ENCODE measurements at places on chromosomes 2 and 18.

- no peak for DNase-seq
Observed at GRCh38 chr2:10935953-10936942, 24.5 kb downstream of the KCNF1 start.

DNA sequence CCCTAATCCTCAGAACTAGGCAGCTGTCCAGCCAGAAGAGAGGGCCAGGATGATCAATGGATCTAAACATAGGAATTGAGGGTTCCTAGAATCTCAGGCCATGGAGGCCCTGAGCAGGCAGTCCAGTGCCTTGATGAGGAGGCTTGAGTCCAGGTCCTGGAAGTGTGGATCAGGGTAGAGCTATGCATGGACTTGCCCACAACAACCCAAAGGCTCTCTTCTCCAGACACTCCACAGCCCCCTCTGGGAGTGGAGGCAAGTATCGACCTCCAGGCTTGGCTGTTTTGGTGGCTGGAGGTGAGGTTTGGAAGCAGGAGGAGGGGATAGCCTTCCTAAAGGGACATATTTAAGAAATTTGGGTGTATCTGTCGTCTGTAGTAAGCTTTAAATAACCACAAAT, 45.7 kb downstream of the NAPG start:
- DNase-seq, result no peak

DNA sequence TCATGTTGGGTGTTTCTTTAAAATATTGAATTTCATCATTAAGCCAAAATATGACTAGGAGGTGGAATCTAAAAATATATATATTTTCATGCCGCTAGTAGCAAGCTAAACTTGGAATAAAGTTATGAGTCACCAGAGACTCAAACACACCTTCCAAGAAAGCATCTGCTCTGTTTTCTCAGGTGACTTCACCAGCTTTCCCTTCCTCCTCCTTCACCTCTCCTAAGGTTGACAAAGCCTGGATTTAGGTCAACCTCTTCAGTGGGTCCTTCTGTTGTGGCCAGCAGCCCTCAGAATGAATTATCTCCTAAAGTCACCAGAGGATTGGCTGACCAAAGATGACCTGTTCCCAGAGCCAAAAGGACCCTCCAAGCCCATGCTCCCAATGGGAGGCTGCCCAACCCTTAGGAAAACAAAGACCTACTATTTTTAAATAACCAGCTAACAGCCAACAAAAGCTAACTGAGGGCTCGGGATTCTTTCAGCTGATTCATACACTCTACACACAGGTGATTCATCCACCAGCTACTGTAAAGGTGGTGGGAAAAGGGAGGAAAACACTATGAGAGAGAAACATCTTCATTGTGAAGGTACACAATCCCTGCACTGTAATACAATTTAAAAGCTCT, 113.9 kb downstream of the MYO5B start:
- DNase-seq, result no peak

GRCh38 chr2:120443946-120444345, 98.0 kb downstream of the INHBB start:
- no peak for DNase-seq

DNA sequence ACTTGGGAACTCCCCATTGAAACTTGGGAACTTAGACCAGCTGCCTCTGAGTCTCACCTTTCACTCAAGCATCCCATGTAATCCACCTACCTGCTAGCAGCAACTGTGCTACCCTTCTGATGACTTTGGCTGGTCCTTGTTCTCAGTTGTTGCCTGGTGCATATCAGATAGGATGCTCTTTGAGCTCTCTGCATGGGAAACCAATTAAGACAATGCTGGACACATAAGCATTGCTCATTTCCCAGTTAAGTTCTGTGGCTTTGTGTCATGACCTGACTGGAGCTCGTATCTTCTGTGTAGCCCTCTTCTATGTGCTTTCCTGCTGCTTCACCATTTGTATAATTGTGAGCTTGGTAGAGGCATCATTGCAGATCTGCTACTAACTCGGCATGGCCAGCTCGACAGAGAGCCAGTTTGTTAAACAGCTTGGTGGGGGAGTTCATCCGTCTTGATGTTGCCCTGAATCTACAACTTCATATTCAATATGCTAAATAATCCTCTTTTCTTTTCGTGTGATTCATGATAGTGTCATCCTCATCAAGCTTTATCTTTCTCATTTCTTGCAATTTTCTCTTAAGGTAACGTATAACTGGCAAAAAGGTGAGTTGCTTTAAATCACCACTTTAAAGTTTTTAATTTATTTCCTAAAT, 447.5 kb upstream of the SLC14A2 start:
- DNase-seq, result no peak

- DNase-seq, result peak; percentile 61
Observed at GRCh38 chr18:13216092-13216582, 2.4 kb upstream of the LDLRAD4 start.

DNA sequence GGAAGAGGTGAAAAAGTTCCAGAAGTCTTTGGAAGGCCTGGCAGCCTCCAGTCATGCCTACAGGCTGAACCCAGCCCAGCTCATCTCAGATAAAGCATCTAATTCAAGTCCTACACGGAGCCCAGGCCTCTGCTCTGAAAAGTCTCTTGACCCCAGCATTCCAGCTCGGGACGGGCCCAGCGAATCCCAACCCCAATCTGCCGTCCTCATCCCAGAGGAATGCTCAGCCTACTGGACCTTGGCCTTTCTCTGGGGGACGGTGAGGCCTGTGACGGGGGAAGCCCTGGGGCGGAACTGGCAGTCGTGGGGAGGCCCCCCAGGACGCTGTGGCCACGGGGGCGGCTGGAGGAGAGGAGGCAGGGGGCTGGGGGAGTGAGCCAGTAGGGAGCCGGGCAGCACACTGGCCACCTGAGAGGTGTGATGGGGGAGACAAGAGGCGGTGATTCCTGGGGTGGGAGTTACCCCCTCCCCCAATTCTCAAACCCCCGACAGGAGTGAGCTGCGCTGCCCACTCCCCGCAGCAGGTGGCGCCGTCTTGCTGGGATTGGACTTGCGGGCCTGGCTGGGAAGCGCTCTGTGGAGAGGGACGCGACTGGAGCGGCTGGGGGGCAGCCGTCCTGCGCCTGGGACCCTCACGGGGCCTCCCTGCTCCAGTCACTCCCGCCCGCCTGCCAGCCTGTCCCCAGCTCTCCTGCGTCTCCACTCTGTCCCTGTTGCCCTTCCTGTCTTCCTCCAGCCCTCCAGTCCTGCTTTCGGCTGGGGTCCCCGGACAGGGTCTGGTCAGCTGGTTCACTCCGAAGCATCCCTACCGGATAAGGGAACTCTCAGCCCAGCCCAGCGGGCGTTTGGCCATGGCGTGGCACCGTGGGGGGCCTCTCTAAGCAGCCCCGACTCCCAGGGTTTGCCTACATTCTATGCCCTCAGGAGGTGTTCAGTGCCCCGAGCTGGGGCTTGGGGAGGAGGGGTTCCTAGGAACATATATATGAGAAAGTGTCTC, 182.6 kb upstream of the HAAO start:
- peak; percentile 24 for DNase-seq

DNA sequence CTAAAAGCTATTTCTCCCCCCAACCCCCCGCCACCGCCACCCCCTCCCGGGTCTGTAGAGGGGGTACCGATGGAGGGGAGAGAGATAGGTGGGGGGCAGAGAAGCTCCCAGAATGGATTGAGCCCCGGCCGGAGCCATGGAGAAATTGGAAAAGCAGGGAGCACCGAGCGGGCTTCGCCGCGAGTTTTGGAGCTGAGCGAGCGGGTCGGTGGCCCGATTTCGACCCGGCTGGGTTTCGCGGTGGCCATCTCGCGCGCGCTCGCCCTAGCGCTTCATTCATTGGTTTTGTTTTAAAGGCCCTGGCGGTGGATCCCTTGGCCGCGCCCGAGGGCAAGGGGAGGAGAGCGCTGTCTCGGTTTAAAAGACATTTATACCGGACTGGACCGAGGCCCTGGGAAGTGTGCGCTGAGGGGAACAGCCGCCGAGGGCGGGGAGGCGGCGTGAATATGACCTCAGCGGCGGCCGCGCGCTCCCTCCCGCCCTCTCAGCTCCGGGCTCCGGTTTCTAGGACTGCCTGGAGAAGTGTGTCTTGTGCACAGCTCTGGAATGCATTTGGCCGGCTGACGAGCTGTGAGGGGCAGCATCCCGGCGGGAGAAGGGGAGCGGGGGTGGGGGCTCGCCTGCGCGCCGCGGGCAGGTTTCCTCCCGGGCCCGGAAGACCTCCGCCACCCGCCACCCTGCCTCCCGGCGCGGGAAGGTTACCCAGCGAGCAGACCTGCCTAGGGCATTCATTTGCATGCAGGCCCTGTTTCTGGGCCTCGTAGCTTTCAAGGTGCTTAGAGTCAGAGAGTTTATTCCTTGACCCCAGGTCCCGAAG, 1.7 kb upstream of the SMAD7 start:
- no peak for DNase-seq

- no peak for DNase-seq
Observed at GRCh38 chr18:61662726-61663125, 230.1 kb downstream of the RNF152 start.

- no peak for DNase-seq
Observed at GRCh38 chr2:86480105-86480504, 38.9 kb downstream of the KDM3A start.

- no peak for DNase-seq
Observed at GRCh38 chr18:24560511-24560981, 100.1 kb downstream of the HRH4 start.

DNA sequence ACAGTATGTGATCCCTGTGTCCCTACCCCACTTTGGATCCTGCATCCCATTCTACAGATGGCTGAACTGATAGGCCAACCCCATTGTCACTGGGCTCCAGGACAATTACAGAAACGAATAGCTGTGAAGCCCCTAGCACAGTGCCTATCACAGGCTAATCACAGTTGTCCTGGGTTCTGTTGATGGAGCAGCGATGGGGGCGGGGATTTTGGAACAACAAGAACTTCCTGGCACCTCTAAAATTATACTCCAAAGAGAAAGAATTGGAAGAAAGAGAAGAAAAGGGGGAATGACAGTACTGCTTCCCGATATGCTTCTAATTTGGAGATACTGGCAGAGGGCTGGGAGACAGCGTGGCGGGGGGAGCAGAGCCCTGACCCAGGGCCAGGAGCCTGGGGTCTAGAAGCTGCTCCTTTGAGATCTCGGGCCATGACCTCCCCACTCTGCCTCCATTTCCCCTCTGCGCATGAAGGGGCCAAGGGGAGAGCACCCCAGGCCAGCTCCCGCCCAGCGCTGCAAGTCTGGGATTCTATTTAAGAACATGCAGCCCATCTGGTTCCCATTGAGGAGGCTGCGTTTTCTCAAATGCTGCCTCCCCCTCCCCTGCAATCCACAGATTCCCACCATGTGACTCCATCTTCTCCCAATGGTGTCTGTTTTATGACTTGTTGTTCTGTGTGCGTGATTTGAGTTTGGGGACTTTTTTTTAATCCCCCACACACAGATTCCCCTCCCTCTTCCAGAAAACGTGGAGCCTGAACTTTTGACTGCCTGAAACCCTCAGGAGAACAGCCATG, 202.7 kb downstream of the CYP26B1 start:
- DNase-seq, result no peak

- no peak for DNase-seq
Observed at GRCh38 chr2:173339807-173340206, 14.9 kb upstream of the CDCA7 start.

GRCh38 chr2:137947728-137948336, 16.4 kb upstream of the HNMT start:
- DNase-seq, result no peak

GRCh38 chr18:949724-950631, 45.3 kb downstream of the ADCYAP1 start:
- DNase-seq, result no peak

- DNase-seq, result no peak
Observed at GRCh38 chr18:27735117-27735516, 441.8 kb downstream of the CDH2 start.

- no peak for DNase-seq
Observed at GRCh38 chr18:10296491-10296890, 157.9 kb upstream of the APCDD1 start.

- DNase-seq, result no peak
Observed at GRCh38 chr2:164692114-164692513, 70.8 kb upstream of the GRB14 start.

- no peak for DNase-seq
Observed at GRCh38 chr18:57780706-57781347, 22.3 kb downstream of the ATP8B1 start.

DNA sequence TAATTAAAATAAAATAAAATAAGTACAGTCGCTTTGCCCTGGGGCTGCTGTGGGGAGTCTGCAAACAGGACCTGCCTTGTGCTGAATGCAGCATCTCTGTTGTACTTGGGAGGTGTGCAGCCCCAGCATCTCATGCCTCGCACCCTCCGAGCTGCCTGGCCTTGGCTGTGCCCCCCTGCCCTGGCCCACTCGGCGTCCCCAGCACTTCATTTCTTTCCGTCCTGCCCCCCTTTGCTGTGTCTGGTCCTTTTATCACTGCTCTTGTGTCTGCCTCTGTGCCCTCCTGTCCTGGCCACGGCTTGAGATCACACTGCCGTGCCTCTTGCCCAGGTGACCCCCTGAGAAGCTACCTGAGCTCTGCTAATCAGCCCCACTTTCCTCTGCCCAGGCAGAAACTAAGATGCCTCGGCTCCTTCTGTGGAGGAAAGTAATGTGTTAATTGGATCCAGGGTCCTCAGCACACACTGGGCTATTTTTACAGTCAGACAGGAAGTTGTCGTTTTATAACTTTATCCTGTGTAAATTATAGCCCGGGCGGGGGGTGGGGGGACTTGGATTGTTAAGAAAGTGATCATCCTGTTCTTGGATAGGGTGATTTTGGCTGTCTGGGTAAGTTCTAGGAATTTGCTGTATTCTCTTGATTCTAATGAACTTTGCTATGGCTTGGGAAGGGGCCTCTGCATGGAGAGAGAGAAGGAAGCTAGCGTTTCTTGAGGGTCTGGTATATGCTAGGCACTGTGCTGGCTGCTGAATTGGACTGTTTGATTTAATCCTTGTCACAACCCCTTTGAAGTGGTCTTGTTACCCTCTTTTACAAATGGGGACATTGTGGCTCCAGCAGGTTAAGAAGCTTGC, 69.4 kb downstream of the AGAP1 start:
- DNase-seq, result no peak

GRCh38 chr2:172373076-172373475, 54.3 kb upstream of the ITGA6 start:
- DNase-seq, result no peak

DNA sequence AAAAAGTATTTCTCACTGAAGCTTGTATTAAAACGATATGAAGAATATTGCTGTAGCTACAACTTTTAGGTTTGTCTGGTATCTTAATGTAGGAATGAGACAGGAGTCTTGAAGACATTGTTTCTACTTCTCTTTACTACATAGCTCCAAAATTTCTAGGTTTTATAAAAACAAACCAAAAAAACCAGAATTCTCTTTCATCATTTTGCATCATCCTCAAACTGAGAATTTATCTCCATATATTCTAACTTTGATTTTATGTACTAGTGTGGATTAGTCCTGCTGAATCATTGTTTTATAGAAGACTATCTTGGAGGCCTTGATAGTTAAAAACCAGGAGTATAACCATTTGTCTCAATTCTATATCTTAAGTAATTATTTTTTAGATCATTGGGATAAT, 100.2 kb downstream of the ICA1L start:
- DNase-seq, result no peak

GRCh38 chr18:40812981-40813515, 1142.0 kb upstream of the PIK3C3 start:
- no peak for DNase-seq

- DNase-seq, result no peak
Observed at GRCh38 chr2:62506421-62506750, 391 bp upstream of the TMEM17 start.
